ENCODE measurements at places on chromosomes 1 and 21.

DNA sequence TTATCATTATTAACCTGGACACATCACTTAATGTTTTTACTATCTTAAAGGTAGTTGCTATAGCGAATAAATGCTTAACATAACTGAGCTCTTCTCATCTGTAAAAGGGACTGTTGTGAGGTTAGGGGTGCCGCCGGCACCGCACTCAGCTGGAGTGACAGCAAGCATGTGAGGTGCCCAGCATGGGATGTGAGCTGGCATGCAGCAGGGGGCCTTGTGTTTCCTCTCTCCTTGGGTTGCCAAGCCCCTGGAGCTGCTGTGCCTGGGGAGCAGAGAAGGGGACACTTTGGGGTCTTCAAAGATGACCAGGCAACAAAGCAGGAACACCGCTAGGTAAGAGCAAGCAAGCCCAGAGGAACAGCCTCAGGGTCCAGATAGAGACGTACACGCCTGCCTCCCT lies 2.1 kb upstream of the ZC3H12A start:
- no peak for DNase-seq

DNA sequence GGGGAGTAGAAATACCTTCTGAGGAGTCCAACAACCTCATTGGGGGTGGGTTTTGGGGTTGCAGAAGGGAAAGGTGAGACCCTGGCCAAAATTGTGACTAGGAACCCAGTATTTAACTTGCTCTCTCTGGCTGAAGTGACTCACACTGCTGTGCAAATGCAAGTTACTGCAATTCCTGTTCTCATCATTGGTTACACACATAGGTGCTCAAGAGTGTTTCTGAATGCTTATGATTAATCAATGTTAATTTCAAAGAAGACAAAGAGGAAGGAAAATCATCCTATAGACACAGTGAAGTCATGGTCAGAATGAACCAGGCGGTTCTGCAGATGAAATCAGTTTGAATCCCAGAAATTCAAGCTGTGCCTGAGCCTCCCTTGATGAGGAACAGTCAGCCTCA lies 3.1 kb downstream of the ASCL5 start:
- DNase-seq: no peak

DNA sequence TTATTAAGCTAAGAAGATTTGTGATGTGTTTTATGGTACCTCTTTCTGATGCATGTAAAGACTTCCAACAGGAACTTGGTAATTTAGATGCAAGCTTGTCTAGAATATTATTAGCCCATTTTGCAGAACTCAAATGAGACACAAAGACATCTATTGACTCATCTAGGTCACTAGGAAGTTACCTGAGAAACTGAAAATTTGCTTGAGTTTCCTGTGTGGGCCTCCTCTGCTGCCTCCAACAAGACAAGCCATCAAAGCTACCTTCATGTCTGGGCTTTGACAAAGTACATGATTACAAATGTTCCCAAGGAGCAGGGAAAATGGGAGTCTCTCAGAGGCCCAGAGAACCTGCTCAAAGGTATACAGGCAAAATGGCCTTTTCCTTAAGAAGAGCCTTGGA lies 5.6 kb downstream of the RUNX1 start:
- no peak for DNase-seq

GRCh38 chr1:167795810-167796740 lies 74.3 kb downstream of the MPZL1 start:
- no peak for DNase-seq

- no peak for DNase-seq
Measured at GRCh38 chr1:223363856-223364684, at the start of gene SUSD4. SUSD4 (minus strand) TSS chr1:223364176; CDS start chr1:223363425, 751 bp downstream.

GRCh38 chr21:43271452-43272020 lies 102.7 kb downstream of the CRYAA start:
- no peak for DNase-seq

DNA sequence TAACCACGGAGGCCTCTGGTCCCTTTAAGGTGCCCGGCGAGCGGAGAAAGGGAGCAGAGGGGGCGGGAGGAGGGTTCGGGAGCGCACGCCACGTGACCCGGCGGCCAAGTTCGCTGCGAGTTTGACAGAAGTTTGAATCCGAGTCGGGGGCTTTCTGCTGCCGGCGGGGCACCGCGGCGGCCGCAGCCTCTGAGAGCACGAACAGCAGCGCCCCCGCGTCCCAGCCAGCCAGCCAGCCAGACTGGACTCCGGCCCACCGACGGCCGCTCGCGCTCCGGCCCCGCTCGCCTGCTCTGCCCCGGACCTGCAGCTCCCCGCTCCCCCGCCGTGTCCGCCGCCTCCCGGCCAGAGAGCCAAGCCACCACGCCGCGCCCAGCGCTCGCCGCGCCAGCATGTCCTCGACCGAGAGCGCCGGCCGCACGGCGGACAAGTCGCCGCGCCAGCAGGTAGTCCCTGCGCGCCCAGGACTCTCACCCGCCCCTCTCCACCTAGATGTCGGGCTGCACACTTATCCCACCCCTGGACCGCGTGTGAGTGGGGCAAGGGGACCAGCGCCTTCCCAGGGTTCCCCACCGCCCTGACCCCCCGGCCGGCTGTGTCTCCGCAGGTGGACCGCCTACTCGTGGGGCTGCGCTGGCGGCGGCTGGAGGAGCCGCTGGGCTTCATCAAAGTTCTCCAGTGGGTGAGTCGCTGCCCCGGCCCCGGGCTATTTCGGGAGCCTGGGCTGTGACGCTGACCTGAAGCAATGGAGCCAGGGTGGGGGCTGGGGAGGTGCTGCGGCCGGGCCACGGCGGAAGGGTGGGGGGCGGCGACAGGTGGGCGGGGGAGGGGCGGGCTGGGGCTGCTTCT lies at the start of gene SYPL2:
Gene SYPL2, plus strand, starts transcription at position 95 of the 849 bp plus-strand sequence. Its CDS starts 298 bp downstream, at position 393.
- DNase-seq: no peak

DNA sequence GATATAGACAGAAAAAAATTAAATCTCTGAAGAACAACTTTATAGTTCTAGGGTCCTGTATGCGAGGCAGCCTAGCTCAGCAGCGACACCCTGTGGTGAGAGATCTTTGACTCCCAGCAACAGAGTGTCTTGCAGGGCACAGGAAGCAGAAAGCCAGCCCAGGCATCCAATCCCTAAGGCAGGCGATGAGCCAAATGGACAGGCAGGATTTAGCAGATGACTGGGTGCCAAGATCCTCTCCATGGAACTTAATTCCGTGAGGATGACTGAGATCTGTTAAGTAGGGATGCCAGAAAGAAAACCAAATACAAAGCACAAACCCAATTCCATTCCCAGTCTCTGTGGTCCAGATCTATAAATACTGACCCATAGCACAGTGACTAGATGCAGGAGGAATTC lies 38.8 kb downstream of the HLCS start:
- peak; percentile 37 for DNase-seq

DNA sequence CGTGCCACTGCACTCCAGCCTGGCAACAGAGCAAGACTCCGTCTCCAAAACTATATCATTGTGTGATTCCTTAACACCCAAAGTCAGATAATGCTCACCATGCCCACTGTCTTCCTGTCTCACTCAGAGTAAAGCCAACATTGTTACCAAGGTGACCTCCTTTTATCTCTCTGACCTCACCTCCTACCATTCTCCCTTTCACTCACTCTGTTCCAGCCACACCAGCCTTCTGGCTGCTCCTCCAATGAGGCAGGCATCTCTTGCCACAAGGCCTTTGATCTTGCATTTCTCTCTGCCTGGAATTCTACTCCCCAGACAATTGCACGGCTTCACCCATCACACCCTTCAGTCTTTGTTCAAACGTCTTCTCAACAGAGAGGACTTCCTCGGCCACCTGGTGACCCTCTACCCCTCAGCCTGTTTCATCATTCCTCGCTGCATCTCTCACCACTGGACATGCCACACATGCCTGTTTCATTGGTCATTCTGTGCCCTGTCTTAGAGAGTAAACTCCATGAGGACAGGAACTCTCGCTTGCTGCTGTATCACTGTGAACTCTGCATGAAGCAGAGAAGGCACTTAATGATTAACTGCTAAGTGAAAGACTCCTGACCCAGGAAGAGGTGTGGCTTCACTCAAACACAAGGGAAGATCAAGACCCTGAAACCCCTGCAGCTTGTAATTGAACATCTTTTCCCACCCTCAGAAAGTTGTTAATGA lies 67.1 kb upstream of the CAPZB start:
- no peak for DNase-seq

DNA sequence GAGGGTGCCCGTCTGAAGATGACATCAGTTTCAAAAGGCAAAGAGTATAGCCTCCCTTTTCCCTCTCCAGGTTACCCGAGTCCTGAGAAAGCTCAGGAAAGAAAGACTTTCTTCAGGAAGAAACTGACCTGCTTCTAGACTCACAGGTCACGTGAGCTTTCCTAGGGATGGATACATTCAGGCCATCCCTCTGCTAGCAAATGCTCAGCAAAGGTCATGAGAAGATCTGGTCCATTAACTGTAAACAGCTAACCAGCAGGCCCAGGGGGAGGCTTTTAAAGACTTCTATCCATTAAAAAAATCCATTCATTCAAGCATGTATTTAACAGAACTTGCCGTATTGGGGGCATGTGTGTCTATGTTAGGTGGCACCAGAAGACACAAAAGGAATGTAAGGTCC lies 605.5 kb downstream of the KIF26B start:
- DNase-seq: no peak

DNA sequence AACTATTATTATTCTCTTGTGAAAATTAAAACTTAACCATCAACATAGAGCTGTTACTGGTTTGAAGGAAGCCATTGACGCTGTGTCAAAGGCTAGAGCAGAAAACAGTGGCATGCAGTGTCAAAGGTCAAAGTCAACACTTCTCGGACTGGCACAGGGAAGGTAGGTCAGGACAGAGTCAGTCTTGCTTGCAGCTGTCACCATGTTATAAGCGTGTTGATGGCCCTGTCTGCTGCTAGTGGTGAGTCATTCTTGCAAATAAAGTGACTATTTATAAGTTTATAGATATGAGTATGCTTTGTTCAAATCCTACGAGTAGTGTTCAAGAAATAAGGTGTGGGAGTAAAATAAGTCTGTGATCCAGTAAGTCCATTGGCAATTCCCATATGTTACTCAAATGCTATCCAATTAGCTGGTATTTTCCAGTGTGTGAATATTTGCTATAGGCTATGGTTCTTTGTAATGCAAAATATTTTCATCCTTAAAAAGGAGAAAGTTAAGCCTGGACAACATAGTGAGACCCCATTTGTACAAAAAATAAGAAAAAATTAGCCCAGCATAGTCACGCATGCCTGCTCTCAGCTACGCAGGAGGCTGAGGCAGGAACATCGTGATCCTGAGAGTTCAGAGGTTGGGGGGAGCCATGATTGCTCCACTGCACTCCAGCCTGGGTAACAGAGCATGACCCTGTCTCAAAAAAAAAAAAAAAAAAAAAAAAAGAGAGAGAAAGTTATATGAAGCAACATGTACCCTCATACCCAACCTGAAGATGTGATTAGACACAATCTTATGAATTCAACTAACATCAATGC lies 26.3 kb upstream of the TINAGL1 start:
- DNase-seq: no peak

DNA sequence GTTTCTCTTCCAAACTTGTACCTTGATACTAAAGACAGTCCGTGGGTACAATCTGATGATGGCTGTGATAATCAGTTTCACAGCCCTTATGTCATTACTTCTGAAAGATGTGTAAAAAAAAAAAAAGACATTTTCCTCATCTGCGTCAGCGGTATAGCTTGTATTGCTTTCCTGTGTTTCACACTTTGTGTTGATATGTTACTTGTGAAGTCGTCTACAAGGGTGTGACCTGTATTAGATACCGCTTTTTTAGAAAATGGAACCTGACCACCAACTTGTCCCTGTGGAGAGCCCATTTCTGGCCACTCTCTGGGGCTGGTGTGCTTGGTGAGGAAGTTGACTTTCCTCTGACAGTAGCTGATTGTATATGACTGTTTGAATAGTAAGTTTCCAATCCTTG lies 50.5 kb downstream of the PEX14 start:
- no peak for DNase-seq

GRCh38 chr1:153977250-153978240 lies at the start of gene JTB:
JTB (minus strand) TSS chr1:153977674; CDS start chr1:153977252, 422 bp downstream.
- peak; percentile 73 for DNase-seq

- DNase-seq: no peak
Measured at GRCh38 chr1:107925565-107925964, 39.4 kb downstream of the VAV3 start.

- DNase-seq: no peak
Measured at GRCh38 chr1:84758968-84759491, 68.8 kb upstream of the SSX2IP start.

DNA sequence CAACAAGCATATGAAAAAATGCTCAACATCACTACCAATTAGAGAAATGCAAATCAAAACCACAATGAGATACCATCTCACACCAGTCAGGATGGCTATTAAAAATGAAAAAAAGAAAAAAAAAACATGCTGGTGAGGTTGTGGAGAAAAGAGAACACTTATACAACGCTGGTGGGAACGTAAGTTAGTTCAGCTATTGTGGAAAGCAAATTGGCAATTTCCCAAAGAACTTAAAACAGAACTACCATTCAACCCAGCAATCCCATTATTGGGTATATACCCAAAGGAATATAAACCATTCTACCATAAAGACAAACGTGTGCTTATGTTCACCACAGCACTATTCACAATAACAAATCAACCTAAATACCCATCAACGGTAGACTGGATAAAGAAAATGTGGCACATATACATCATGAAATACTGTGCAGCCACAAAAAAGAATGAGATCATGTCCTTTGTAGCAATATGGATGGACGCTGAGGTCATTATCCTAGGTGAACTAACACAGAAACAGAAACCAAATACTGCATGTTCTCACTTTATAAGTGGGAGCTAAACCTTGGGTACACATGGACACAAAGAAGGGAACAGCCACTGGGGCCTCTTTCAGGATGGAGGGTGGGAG lies 49.5 kb downstream of the LYST start:
- no peak for DNase-seq

DNA sequence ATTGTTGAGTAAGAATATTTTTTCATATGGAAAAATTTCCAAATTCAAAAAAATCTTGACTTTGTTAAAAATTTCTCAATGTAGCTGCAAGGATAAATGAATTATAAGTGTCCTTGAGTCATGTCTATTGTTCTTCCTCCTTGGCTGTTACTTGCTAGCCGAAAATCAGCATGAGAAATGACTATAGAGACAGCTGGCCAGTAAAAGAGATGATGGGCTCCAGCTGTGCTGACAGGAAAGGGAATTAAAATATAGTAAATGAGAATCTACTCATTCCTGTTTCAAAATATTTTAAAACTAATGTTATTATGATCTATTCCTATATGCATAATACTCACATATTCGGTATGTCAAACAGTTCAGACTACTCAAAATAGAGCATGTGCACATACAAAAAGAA lies 1292.6 kb downstream of the BRINP3 start:
- no peak for DNase-seq

DNA sequence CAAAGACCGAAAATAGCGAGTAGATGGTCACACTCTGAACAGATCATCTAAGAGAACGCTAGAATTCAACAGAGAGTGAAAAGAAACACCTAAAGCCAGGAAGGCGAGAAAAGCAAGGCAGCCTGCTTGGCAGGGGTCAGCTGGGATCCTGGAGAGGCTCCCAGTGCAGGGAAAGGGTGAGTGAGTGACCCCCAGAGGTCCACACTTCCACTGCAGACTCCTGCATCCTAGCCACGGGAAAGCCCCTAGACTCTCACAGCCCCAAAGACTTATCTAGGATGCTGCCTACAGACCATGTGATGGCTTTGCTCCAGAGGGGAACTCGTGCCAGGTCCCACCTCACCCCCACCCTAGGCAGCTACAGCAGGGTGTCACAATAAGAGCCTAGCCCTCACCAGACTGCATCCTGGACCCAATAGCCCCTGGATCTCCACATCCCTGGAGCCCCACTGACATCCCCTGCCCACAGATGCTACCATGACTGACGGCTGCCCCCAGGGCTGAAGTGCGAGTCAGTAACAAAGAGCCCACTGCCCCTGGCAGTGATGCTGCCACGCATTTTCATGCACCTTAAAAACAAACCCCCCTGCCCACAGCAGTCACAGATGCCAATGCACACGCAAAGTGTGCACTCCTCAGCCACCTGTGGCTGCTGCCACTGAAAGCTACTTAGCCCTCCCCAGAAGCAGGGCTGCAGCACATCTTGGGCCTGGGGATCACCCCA lies 62.2 kb downstream of the PSMG1 start:
- no peak for DNase-seq
